ENCODE measurements at places on chromosomes 1 and 21.

- DNase-seq = no peak
Observed at GRCh38 chr1:53573931-53574330, 114.7 kb downstream of the DMRTB1 start.

GRCh38 chr1:206903687-206904086, 6.4 kb downstream of the IL24 start:
- DNase-seq = no peak

DNA sequence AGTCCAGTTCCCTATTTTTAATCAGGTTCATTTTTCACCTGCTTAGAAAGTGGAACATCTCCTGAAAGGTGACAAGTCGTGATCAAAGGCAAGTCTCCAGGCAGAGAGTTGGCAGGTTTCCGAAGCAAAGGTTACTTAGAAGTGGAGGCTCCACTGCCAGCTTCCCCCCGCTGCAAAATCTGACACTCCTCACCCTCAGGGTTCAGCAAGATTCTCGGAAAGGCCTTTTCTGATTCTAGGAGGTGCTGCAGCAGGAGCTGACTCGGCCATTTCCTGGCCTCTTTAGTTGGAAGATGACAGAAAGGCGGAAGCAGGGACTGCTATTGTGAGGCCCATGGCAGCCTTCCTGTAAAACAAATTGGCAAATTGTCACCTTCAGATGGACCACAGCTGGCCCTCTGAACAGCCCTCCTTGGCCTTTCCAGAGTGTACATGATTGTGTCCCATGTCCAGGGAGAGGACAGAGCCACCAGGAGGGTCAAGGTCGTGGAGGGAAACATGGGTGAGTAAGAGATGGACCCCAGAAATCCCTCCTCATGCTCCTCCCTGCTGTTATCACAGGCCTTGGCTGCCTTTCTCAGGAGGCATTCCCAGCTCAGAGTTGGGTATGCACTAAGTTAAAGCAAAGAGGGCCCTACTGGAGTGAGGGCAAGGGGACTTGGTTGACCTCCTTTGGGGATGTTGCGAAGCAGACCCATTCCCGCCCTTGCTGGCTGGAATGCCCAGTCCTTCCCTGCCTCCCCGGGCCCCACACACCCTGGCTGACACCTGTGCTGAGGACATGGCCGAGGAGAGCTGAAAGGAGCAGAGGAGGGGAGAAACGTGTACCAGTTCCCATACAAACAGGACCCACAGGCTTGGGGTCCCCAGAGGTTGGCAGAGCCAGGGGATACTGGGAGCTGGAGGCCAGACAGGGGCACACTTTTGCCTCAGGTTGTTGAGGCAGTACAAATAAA, 115.5 kb upstream of the IRF2BP2 start:
- no peak for DNase-seq

GRCh38 chr1:97366984-97367383, 553.9 kb downstream of the DPYD start:
- DNase-seq = no peak

DNA sequence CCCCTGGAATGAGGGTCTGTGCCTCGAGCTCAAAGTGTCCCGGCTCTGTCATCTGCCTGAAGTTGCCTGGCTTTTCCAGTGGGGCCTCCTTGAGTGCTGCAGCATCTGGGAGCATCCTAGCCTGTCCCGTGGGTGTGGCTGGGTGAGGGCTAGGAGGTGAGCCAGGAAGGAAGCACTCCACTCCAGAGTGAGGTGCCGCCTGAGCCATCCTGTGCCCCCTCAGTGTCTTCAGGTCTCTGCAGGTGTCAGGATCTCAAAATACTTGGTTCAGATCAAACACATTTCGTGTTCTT, 11.5 kb downstream of the IBA57 start:
- no peak for DNase-seq

GRCh38 chr1:103517380-103518047, 8.0 kb upstream of the RNPC3 start:
- no peak for DNase-seq

DNA sequence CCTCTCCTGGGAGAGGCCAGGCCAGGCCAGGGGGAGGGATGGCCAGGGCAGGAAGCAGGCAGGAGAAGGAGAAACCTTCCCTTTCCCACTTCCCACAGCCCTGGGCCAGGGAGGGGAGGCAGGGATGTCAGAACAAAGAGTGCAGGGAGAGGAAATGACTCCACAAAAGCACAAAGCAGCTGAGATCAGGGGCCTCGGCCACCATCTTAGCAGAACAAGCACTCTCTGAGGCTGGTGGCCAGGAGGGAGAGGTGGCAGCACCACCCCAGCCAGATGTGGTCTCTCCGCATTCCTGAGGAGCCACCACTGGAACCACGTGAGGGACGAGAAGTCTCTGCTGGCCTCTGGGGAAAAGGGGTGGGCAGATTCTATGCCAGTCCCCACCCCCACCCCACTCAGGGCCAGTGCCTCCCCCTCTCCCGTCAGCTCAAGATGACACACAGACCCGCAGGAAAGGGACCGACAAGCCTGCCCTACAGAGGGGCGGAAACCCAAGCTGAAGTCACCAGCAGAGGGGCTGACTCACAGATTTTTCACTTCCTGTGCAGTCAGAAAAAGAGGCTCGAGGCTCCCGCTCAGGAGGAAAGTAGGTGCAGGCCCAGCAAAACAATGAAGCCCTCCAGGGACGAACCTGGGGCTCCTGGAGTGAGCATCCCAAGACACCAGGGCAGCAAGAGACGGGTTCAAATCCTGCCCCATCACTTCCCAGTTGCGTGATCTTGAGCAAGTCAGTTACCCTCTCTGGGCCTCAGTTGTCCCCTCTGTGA, 24.1 kb upstream of the ALDH4A1 start:
- peak; percentile 96 for DNase-seq

GRCh38 chr1:103197216-103197615, 88.9 kb upstream of the COL11A1 start:
- no peak for DNase-seq

DNA sequence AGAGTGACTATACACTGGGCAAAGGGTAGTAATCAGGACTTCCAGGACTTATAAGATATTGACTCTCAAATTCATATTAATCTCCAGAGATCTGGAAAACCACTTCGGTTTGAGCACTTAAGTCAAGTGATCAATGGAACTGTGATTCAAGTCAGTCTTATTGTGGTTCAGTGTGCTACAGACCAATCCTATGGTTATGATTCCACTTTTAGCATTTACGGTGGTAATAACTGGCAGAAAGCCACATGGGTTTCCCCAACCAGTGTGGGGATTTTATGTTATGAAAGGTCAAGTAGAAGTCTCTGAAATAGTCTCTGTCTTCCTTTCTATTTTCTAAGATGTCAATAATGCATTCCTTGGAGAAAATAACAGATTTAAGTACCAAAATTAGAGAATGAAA, 151.3 kb upstream of the NEGR1 start:
- no peak for DNase-seq

- DNase-seq = no peak
Observed at GRCh38 chr1:8497210-8497819, 179.4 kb downstream of the SLC45A1 start.

DNA sequence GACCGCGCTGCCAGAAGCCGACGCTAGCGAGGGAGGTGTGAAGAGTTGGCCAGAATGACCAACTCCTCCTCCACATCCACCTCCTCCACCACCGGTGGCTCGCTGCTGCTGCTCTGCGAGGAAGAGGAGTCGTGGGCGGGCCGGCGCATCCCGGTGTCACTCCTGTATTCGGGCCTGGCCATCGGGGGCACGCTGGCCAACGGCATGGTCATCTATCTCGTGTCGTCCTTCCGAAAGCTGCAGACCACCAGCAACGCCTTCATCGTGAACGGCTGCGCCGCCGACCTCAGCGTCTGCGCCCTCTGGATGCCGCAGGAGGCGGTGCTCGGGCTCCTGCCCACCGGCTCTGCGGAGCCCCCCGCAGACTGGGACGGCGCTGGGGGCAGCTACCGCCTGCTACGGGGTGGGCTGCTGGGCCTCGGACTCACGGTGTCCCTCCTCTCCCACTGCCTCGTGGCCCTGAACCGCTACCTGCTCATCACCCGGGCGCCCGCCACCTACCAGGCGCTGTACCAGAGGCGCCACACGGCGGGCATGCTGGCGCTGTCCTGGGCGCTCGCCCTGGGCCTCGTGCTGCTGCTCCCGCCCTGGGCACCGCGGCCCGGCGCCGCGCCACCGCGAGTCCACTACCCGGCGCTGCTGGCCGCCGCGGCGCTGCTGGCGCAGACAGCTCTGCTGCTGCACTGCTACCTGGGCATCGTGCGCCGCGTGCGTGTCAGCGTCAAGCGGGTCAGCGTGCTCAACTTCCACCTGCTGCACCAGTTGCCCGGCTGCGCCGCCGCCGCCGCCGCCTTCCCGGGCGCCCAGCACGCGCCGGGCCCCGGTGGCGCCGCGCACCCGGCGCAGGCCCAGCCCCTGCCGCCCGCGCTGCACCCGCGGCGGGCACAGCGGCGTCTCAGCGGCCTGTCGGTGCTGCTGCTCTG, 1.2 kb downstream of the GPR88 start:
- no peak for DNase-seq

GRCh38 chr1:186722711-186723309, 42.6 kb upstream of the PTGS2 start:
- peak; percentile 85 for DNase-seq

DNA sequence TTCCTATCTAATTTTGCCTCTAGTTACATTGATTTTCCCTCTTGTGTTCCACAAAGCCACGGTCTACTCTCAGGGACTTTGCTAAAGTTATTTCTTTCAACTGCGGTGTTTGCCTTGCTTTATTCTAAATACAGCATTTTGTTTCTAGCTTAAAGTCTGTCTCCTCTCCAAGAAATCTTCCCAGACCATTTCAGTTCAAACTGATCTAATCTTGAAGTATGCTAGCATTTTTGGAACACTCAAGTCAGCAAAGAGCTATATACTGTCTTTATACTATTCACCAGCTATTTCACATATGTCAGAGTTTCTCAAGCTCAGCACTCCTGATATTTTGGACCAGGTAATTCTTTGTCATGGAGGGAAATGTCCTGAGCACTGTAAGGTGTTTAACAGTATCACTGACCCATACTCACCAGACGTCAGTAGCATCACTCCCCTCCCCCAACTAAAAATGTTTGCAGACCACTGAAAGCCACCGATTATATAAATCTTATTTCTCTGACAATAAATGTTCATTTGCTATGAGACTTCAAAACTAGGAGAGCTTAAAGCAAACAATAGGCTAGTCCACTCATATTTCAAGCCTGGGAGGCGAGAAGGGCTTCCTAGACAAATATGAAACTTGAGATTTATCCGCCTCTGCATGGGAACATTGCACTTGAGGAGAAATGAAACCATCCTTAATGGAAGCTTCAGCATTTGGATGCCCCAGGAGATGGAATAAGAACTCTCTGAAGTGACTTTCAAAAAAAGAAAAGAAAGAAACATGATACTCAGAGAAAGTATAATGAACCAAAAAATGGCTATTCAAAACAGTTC, 81.1 kb downstream of the KIAA0319L start:
- no peak for DNase-seq

GRCh38 chr1:226761322-226761721, 22.2 kb upstream of the ITPKB start:
- no peak for DNase-seq

DNA sequence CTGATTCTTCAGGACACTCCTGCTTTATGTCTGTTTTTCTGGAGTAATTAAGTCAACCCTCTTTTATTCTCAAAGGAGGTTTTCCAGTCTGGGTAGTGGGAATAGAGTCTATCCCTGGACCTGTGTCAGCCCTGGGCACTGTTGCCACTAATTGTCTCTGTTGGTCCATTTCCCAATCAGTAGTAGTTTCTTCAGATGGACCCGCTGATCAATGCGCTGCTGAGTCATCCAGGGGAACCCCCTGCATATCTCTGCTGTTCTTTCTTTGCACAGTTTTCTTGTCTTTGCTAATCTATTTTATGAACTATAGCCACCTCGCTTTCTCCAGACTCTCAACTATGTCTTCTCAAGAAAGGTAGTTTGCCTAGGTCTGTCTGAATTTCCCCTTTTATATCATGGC, 82.5 kb downstream of the TNNI3K start:
- no peak for DNase-seq

DNA sequence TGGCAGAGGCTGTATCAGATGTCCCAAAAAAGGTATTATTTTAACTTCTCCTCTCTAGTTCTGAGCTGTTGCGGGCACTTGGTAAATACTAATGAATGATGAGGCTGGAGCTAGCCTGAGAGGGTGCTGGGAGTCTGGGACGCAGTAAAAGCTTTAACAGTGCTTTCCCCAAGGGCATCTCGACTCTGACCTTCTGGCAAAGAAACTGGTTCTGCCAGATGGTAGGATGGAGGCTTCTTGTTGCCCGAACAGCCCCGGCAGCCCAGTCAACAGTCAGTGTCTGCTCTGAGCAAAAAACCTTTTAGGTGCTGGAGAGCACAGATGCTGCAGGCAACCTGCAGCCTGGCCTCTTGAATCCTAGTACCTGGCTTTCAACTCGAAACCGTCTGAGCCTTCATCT, 2.5 kb upstream of the PNRC2 start:
- no peak for DNase-seq

GRCh38 chr1:155207806-155208540, at the start of gene THBS3:
Gene THBS3 (minus strand): TSS chr1:155207897. CDS start chr1:155207876, 21 bp downstream.
- DNase-seq = no peak

DNA sequence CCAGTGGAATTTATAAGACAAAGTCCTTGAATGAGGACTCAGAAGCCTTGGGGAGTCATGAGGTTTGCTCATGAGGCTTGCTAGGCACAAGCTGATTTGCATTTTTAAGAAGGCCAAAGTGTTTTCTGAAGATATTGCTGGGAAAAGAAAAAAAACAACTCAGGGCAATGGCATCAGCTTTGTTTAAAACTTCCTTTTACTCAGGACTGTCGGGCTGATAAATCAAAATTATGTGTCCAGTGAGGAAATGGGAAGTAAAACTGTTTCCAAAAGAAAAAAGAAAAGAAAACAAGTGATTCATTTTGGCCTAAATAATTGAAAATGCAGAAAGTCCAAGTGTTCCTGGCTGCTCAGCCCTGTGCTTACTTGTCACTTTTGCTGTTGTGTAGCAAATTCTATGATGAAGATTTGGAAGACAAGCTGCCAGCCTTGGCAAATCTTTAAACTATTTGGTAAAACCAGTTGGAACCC, 282.4 kb downstream of the HLX start:
- DNase-seq = peak; percentile 29

DNA sequence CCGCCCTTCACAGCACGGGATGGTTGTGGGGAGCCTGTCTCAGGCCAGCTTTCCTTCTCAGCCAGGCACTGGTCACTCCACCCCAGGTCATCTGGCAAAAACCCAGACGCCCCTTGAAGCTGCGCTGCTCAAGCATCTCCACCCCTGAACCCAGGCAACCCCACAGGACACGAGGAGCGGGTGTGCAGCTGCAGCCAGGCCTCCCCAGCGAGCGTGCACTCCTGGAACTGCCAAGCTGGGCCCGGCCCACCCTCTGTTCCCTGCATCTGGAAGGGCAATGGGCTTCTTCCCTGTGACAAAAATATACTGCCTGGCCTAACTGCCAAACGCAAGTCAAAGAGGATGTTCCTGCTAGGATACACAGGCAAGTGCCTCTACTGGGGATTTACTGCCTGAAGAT, 39.7 kb downstream of the SLC66A1 start:
- no peak for DNase-seq

GRCh38 chr1:241926141-241926540, 31.4 kb upstream of the BECN2 start:
- DNase-seq = no peak

DNA sequence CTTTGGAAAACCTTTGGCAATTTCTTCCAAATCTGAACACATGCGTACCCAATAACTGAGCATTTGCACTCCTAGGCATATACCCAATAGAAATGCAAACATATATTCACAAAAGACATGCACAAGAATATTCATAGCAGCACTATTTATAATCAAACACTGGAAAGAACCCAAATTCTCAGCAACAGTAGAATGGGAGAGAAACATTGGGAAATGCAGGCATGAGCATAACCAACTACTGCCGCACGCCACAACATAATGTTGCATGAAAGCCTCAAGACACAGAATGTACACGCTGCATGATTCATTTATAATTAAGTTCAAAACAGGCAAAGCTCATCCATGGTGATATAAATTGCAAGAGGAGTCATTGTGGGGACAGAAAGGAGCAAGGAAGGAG, 69.5 kb upstream of the FBXO28 start:
- no peak for DNase-seq

Measured in COLO829 (cell line).